ENCODE measurements at places on chromosomes 7 and 10. TPM values are rescaled to one million over a fixed set of nuclear protein-coding genes. Genes with fewer than 3 reads are reported as not detected.

ZDHHC4 gene
- 60.4 TPM for total RNA-seq

VAX1 gene
- total RNA-seq = not detected

SNX10 gene
- total RNA-seq = 6.3 TPM

WDFY4 gene
- 0.43 TPM for total RNA-seq
